OCI-LY7 (cell line): ENCODE measurements at places on chromosomes 2 and 18. TPM values are rescaled to one million over a fixed set of nuclear protein-coding genes. Genes with fewer than 3 reads are reported as not detected.

GRCh38 chr18:75158465-75159237 lies 50.3 kb downstream of the PTGR3 start:
- DNase-seq = no peak

The DNAH6 gene
- 1.6 and 3.4 TPM in 2 replicates for total RNA-seq

DNA sequence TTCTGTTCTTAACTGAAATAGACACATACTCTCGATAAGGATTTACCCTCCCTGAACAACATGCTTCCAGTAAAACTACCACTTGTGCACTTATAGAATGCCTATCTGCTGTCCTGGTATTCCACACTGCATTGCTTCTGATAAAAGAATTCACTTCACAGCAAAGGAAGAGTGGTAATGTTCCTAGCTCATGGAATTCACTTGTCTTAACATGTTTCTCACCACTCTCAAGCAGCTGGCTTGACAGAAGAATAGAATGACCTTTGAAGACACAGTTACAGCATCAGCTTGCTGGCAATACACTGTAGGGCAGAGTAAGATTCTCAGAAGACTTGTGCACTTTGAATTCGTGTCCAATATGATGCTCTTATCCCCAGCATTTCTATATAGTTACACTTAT lies 524.1 kb upstream of the CNTNAP5 start:
- DNase-seq = no peak

The CD207 gene
- not detected in 2 replicates for total RNA-seq

GRCh38 chr18:11826836-11827235 lies 24.4 kb upstream of the CHMP1B start:
- peak; percentile 7 for DNase-seq
